ENCODE measurements at places on chromosomes 4 and X.

DNA sequence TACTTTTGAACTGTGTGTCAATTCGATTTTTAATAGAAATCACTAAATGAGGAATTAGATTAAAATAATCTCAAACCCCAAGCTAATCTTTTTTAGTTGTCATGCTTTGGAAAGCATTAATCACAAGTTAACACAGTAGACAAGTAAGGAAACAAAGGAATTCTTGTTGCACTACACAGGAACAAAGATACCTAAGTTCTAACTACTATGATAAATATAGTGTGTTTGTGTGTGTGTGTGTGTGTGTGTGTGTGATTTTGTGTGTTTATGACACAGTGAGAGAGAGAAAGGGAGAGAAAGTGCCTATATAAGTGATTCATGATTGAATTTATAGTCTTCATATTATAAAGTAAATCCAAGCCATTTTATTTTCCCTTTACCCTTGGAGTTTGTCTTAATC is 931.4 kb downstream of the PCDH7 start:
- no peak for DNase-seq

DNA sequence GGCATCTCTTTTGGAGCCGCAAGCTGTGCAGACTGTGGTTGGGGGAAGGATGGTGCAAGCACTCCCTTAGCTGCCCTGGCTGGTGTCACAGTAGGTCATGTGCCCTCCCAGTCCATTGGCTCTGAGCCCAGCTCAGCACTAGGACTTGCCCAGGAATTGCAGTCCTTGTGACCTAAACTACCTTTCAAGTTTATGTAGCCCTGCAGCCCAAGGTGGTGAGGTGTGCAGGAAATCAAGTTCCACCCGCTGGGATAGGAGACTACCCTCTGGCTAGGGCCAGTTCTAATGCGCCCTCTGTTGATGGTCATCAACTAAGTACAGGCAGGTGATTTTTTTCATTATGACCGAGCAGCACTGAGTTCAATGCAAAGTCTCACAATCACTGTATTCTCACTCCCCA is 335.2 kb downstream of the UBE2NL start:
- peak; percentile 17 for DNase-seq

DNA sequence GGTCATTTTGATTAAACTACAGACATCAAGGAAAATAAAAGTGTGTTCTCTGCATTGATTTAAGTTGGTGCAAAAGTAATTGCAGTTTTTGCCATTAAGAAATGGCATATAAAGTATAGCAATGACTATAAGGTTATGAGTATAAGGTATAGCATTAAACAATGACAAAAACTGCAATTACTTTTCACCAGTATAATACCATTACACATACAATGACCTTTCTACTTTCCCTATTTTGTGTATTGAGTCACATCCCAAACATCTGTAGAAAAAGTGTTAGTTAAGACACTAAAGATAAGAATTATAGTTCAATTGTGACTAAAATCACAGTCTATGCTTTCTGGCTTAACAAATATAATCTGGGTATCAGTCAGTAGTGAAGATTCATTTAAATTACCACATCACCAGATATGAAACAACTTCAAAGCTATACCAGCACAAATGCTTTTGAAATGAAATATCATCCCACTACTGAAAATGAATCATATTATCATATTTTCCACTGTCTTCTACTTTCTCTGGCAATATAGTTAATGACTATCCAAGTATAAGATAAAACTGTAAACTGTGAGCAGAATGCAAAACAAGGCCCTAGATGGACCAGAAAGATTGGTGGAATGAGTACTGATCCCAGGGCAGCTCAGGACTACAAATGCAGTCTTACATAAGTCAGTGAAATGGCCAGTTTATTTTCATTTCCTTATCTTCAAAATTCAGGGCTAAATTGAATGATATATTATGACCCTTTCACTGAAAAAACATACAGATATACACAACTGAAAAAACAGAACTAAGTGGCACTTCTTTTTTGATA is 241.1 kb downstream of the ANTXR2 start:
- DNase-seq: no peak

DNA sequence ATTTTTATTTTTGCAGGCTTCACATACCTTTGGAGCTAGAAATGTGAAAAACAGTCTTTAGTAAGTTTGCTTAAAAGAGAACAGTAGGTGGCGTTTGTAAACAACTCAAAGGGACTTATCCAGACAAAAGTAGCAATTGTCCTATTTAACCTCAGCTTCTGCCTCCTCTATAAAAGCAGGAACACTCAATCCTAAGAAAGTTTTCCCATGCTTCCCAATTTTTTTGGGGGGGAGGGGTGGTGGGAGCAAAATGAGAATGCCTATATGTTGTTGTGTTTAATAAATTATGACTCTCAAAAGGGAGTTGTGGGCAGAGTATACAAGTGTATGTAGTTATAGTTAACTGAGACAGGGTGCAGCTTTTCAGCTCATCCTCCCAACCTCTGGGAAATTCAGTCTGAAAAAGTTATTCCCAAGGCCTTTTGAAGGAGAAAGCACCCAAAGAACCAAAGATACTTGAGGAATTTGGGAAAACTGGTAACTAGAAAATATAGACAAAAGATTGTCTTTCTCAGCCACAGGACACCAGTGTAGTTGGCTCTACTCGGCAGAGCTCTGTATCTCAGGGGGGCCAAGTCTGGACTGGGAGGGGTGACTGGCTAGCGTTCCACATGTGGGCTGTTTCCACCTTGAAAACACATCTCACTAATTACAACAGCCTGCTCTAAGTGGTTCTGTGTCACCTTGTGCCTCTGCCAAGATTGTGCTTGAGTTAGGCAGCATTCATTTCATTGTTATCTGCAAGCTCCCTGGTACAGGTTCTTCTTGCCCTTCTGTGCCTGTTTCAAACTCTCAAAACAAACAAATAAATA is 2.8 kb downstream of the SFRP2 start:
- peak; percentile 45 for DNase-seq

- no peak for DNase-seq
Measured at GRCh38 chr4:138567696-138568095, 325.5 kb upstream of the SLC7A11 start.

GRCh38 chr4:73281396-73281795 is 22.8 kb upstream of the ANKRD17 start:
- peak; percentile 5 for DNase-seq

GRCh38 chr4:119313237-119313636 is 8.7 kb downstream of the FABP2 start:
- DNase-seq: no peak

DNA sequence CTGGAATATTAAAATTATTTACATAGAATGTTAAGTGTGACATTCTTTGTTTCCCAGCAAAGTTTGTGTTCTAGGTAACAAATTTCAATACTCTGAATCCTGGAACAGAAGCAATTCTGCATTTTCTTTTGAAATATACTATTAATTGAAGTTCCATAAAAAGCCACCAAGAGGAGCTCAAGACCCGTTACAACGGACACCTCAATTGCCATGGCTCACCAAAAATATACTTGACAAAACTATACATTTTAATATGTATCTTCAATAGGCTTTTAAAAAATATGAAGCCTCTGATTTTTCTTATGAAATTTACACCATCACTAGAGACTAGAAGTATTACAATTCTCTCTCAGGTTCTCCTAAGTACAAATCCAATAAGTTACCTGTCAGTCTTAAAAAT is 111.4 kb downstream of the NYX start:
- DNase-seq: peak; percentile 0

GRCh38 chrX:118675966-118676349 is 51.4 kb upstream of the IL13RA1 start:
- DNase-seq: no peak

GRCh38 chr4:184313702-184314659 is 96.3 kb upstream of the ENPP6 start:
- no peak for DNase-seq

DNA sequence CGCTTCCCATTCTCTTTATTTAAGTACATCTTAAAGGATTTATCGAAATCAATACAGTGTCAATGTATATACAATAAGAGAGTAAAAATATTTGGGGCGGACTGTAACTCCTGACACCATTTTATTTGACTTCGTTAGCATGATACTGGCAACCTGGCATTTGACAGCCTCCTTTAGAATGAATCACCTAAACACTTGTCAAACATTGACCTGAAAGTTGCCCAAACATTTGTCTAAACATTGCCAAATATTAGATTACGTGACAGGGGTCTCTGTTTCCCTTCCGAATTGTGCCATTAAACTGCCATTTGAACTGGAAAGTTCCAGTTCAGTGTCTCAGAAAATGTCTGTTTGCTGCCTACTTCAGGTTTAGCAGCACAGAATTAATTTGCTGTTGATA is 20.8 kb upstream of the FAM9A start:
- no peak for DNase-seq

- DNase-seq: no peak
Measured at GRCh38 chr4:9820343-9820742, 38.9 kb downstream of the DRD5 start.

GRCh38 chr4:48449151-48449550 is 34.0 kb upstream of the SLC10A4 start:
- DNase-seq: no peak
